Left colon (tissue), 2 donors: ENCODE measurements at places on chromosomes 13 and 19.

DNA sequence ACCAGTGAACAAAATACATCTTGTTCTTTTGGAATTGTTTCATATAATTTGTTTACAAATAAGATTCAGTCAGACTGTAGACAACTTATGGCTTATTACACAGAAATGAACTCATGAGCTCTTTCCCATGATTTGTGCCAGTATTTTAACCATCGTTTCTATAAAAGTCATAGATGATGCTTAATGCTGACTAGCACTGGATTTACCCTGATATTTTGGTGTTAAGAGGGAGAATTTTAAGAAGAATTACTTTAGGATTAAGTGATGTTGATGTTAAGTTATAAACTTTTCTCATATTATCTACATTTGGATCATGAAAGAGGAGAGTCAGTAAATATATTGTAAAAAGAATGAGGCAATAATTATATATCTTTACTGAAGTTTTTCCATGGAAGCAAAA is 162.7 kb downstream of the POSTN start:
- no peak for DNase-seq

DNA sequence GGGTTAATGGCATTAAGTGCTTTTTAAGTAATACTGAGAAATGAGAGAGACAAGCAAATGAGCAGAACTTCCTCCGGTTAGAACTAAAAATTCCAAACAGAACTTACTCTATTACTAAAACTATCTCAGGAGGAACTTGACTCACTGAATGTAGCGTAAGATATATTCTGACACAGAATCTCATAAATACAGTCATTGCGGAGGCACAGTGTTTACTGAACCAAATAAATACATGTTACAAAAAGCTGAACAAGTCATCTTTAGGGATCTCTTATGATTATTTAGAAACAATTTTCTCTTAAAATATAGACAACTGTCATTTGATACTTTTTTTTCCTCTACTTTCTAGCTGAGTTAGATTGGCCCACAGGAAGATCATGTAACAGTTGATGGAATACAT is 283.1 kb downstream of the KLF12 start:
- DNase-seq = no peak

- DNase-seq = no peak
Measured at GRCh38 chr19:39047073-39047472, 14.7 kb upstream of the FBXO27 start.

DNA sequence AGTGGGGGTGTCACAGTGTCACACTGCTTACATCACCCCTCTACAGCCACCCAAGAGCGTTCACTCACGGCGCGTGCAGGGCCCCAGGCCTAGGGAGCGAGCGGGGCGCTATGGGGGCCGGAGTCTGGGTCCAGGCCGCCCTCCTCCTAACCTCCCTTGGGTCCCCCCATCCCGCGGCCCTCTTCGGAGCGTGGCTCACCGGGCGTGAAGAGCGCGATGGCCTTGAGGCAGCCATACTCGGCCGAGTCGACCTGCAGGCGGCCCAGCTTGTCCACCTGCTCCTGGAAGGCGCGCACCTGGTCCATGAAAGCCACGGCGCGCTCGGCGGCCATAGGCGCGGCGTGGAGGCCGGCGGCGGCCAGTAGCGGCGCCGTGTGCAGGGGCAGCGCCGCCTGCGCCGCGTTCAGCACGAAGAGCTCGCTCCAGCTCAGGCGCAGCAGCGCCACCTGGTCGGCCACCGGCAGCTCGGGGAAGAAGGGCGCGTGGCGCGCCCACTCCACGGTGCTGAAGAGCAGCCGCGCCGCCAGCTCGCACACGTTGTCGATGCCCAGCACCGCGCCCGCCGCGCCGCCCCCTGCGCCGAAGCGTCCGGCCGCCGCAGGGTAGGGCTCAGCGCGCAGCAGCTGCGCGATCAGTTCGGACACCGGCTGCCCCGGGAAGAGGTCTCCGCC is 9.4 kb downstream of the OCEL1 start:
- peak; percentile 75 for DNase-seq

- DNase-seq = no peak
Measured at GRCh38 chr19:29596885-29597525, 9.1 kb upstream of the POP4 start.

DNA sequence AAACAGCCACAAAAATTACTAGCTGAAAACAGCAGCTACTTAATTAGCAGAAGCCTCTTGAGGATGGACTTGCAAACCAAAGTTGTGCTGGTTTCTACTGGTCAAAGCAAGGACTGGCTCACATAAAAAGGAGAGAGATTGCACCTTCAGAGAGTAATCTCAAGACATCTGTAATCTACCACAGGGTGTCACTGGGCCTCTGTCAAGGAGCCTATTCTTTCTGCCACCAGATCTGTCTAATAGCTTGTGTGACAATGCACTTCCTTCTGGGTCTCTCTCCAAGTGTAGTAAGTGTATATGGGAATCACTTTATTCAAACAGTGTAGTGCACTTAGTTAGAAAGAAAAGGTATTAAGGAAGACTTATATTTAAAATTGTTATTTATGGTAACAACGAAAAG is 24.4 kb upstream of the ZNF561 start:
- DNase-seq = no peak

DNA sequence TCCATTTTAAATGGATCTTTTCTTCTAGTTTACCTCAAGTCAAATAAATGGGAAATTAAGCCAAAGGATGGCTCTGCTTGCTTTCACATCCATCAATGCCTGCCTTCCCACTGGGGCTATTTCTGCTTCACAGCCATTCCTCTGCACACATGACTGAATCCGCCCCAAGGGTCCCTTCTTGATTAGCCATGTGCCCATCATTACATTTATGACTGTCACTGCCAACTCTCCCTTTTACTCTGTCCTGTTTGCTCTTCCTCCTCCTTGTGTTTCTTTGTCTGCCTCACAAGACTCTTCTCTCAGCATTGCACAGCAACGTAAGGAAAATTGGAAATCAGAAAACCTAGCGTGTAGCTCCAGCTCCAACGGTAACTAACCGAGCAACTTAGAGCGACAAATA is 410.2 kb downstream of the TBC1D4 start:
- DNase-seq = no peak
